ENCODE measurements at places on chromosomes 1 and 21. TPM values are rescaled to one million over a fixed set of nuclear protein-coding genes. Genes with fewer than 3 reads are reported as not detected.

DNA sequence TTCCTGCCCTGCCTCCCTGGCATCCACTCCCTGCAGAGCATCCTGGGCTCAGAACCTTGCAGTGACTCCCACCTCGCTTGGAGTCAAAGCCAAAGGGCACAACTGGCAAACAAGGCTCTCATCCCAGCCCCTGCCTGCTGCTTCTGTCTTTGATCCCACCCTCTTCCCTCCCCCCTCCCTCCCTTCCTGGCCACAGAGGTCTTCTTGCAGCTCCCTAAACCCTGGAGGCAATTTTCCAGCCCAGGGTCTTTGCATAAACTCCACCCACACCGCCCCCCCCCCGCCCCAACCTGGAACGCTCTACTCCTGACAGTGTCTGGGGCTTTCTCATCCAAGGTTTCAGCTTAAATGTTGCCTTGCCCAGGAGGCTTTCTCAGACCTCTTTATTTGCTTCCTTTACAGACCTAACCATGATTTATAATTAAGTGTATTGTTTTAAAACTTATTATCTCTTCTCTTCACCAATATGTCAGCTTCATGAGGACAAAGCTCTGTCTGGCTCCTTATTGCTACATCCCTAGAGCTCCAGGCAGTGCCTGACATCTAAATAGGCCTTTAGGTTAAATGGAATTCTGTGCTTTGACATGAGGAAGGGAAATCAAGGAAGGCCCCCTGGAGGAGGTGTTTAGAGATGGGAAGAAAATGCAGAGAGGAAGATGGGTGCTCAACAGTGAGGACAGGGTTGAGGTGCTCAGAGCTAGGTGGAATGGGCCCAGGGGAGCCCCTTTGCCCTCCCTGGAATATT is 37.7 kb upstream of the PADI1 start:
- H3K27me3 ChIP-seq = no peaks in the 10 kb centered on the region
- H3K27ac ChIP-seq = no peak overlapping the region

DNA sequence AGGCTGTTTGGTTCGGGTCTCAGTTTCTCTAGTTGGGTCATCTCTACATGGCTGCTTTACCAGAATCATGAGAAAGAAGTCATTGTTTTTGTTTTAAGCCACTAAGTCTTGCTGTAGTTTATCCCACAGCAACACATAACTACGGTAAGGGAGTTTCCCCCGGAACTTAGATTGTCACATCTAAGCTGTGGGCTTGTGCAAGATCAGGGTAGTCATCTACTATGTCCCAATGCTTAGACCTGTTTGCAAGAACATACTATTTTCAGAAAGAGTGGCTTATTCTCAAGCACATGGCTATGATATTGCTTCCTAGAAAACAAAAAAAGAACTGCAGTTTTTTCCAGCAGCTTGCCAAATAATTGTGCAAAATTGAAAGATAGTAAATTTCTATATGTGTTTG is 18.0 kb upstream of the OLIG2 start:
- no peaks in the 10 kb centered on the region for H3K36me3 ChIP-seq
- H3K27ac ChIP-seq = no peak overlapping the region
- no peak overlapping the region for H3K4me3 ChIP-seq

GRCh38 chr1:41003127-41003639 is 18.3 kb downstream of the SLFNL1 start:
- DNase-seq = no peak
- no peaks in the 10 kb centered on the region for H3K4me1 ChIP-seq
- no peaks in the 10 kb centered on the region for H3K27me3 ChIP-seq

GRCh38 chr1:74652711-74653139 is 20.9 kb downstream of the ERICH3 start:
- no peak for DNase-seq
- no peaks in the 10 kb centered on the region for H3K27me3 ChIP-seq
- H3K4me3 ChIP-seq = no peak overlapping the region
- H3K27ac ChIP-seq = no peak overlapping the region

GRCh38 chr1:45846931-45847330 is 43.5 kb downstream of the MAST2 start:
- no peaks in the 10 kb centered on the region for H3K36me3 ChIP-seq
- no peaks in the 10 kb centered on the region for H3K27me3 ChIP-seq
- H3K27ac ChIP-seq = no peak overlapping the region
- H3K4me3 ChIP-seq = no peak overlapping the region
- no peaks in the 10 kb centered on the region for H3K4me1 ChIP-seq

GRCh38 chr1:54284781-54285529 is 85.0 kb downstream of the MRPL37 start:
- no peak for DNase-seq
- H3K27me3 ChIP-seq = no peaks in the 10 kb centered on the region
- H3K27ac ChIP-seq = no peak overlapping the region
- peaks cover 2% of the 10 kb centered on the region for H3K36me3 ChIP-seq
- peaks cover 23% of the 10 kb centered on the region for H3K4me1 ChIP-seq
- no peak overlapping the region for H3K4me3 ChIP-seq

Gene KRTAP7-1
- not detected for total RNA-seq

DNA sequence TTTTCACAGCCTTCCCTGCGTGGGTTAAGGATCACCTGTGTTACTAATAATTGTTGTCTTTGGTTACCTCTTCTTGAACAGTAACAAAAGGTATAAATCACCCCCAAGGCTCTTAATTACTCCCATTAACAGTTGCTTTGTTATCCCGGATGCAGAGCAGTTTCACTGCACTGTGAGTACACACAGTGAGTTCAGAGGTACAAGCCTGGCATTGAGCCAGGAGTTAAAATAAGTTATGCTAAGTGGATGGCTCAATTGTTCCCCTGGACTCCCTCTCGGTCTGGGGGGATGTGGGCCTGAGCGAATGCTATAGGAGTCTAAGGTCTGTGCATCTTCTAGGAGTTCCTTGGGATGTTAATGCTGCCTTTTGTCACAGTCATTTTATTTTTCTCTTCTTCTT is 258.3 kb downstream of the ATG4C start:
- DNase-seq = no peak
- no peak overlapping the region for H3K27ac ChIP-seq
- no peak overlapping the region for H3K4me3 ChIP-seq
- H3K36me3 ChIP-seq = no peaks in the 10 kb centered on the region

DNA sequence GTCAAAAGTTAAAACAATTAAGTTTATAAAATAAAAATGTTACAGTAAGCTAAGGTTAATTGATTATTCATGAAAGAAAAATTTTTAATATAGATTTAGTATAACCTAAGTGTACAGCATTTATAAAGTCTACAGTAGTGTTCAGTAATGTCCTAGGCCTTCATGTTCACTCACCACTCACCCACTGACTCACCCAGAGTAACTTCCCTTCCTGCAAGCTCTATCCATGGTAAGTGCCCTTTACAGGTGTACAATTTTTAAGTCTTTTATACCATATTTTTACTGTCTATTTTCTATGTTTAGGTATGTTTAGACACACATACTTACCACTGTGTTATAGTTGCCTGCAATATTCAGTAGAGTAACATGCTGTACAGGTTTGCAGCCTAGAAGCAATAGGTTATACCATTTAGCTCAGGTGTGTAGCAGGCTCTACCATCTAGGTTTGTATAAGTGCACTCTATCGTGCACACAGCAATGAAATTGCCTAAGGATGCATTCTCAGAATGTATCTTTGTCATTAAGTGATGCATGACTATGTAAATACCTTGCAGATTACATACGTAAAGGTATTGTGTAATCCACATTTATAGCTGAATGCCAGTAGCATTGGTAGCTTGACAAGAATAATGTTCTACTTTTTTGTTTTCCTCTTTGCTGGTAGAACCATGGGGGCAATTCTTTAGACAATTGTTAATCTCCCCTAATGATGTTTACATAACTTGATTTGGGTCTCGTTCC is 35.7 kb upstream of the GPR88 start:
- no peak for DNase-seq
- peaks cover 6% of the 10 kb centered on the region for H3K36me3 ChIP-seq
- H3K27ac ChIP-seq = no peak overlapping the region
- no peaks in the 10 kb centered on the region for H3K4me1 ChIP-seq
- peaks cover 2% of the 10 kb centered on the region for H3K27me3 ChIP-seq

- no peak overlapping the region for H3K4me3 ChIP-seq
- no peak overlapping the region for H3K27ac ChIP-seq
- no peaks in the 10 kb centered on the region for H3K27me3 ChIP-seq
- no peak for DNase-seq
Observed at GRCh38 chr1:10271869-10272268, 61.5 kb downstream of the KIF1B start.

DNA sequence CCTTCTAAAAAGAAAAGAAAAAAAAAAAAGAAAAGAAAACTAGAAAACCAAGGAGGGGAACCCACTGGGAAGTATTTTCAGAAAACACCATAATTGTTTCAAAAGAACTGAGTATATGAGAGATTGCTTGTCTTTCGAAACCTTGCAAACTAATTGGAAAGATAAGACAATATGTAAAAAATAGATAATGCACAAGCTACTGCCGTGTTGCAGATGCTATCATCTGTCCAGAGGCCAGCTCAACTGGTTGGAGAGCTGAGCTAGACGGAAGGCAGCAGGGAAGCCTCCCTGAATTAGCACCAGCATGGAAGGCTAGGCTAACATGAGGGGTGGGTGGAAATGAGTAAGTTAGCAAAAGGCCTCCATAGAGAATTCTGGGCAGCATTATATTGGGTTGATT is 16.2 kb upstream of the CACHD1 start:
- no peak overlapping the region for H3K27ac ChIP-seq
- H3K36me3 ChIP-seq = no peaks in the 10 kb centered on the region
- H3K27me3 ChIP-seq = no peaks in the 10 kb centered on the region

DNA sequence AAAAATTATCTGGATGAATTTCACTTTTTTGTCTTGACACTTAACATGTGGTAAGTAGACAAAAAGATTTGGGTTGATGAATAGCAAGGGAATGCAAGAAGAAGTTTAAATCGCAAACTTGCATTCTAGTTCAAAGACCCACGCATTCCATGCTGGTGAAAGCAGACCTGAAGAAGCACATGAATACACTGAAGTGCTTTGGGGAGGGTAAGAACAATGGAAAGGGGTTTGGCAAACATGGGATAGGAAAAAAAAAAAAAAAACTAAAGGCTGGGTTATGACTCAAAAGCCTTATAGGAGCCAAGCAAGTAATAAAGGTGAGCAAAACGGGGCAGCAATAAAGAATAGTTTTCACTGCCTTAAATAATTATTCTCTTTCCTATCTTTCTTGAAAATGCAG is 450.2 kb downstream of the LMO4 start:
- H3K27ac ChIP-seq = no peak overlapping the region
- no peaks in the 10 kb centered on the region for H3K27me3 ChIP-seq
- H3K36me3 ChIP-seq = no peaks in the 10 kb centered on the region
- no peak for DNase-seq

Gene KCNN3
- total RNA-seq = 3.0 TPM

DNA sequence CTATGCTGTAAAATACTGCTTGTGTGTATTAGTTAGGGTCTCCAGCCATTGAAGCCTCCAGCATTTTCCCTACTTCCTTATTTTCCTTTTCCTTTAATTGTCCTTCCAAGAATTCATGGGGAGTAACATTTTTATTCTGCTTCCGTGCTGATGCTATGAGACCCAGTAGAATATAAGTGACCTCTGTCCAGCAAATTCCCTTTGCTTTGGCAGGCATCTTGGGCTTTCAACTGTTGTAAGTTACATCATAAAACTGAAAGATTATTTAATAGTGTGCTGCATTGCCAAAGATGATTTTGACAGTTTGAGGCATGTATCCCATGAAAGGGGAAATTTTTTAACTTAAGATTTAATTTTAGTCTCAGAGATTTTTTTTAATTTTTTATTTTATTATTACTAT is 48.1 kb upstream of the B3GALT2 start:
- no peak overlapping the region for H3K4me3 ChIP-seq
- no peak overlapping the region for H3K27ac ChIP-seq
- no peaks in the 10 kb centered on the region for H3K4me1 ChIP-seq
- DNase-seq = no peak
- peaks cover 8% of the 10 kb centered on the region for H3K36me3 ChIP-seq
- H3K27me3 ChIP-seq = no peaks in the 10 kb centered on the region

DNA sequence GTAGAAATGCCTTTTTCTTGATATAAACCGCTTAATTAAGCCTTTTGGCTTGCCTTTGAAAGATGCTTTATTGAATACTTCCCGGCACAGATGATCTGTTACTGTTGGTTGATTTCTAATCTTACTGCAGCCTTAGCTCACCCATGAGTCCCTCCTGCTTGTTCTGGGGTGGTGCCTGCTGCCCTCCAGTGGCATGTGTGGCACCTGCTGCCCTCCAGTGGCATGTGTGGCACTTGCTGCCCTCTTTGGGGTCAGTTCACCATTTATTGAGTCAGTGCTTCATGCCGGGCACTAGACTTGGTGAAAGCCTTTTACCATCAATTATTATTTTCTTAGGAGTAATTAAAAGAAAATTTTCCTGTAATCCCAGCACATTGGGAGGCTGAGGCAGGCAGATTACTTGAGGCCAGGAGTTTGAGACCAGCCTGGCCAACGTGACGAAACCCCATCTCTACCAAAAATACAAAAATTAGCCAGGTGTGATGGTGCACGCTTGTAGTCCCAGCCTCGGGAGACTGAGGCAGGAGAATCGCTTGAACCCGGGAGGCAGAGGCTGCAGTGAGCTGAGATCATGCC is 54.3 kb downstream of the ADARB1 start:
- no peak overlapping the region for H3K27ac ChIP-seq
- no peaks in the 10 kb centered on the region for H3K27me3 ChIP-seq
- peak; percentile 64 for DNase-seq
- no peak overlapping the region for H3K4me3 ChIP-seq
- no peaks in the 10 kb centered on the region for H3K4me1 ChIP-seq

DNA sequence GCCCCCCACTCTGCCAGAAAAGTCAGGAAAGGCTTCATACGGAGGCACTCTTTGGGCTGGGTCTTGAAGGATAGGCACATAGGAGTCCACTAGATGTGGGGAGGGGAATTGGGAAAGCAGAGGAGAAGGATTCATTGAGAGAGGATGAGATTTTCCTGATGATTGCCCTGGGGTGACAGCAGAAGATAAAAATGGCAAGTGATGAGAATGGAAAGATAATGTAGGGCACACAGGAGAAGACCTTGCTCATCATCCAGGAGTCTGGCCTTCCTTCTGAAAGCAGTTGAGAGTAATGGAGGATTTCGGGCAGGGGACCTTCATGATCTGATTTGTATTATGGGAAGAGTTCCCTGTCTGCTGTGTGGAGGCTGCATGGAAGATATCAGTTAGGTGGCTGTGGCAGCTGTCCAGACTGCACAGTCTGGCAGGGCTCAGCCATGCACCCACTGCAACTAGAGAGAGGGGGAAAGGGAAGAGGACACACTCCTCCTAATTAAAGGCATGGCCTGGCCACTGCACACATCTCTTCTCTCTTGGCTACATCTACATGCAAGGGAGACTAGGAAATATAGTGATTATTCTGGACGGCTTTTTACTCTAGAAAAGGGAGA is 9.6 kb upstream of the FABP3 start:
- H3K27me3 ChIP-seq = no peaks in the 10 kb centered on the region
- H3K4me3 ChIP-seq = no peak overlapping the region
- H3K36me3 ChIP-seq = no peaks in the 10 kb centered on the region
- DNase-seq = no peak
- no peak overlapping the region for H3K27ac ChIP-seq
- no peaks in the 10 kb centered on the region for H3K4me1 ChIP-seq

Gene SPRR1A
- not detected for total RNA-seq

- no peaks in the 10 kb centered on the region for H3K36me3 ChIP-seq
- DNase-seq = no peak
- H3K27ac ChIP-seq = no peak overlapping the region
- no peak overlapping the region for H3K4me3 ChIP-seq
Observed at GRCh38 chr1:43522776-43523480, 7.8 kb upstream of the PTPRF start.

Gene CADM3
- 8.3 TPM for total RNA-seq

- H3K36me3 ChIP-seq = no peaks in the 10 kb centered on the region
- no peaks in the 10 kb centered on the region for H3K4me1 ChIP-seq
- H3K4me3 ChIP-seq = no peak overlapping the region
- peak; percentile 87 for DNase-seq
- H3K27me3 ChIP-seq = no peaks in the 10 kb centered on the region
- no peak overlapping the region for H3K27ac ChIP-seq
Observed at GRCh38 chr1:158506369-158506987, 34.5 kb downstream of the OR10R2 start.
